ENCODE measurements at places on chromosomes 7 and 10. TPM values are rescaled to one million over a fixed set of nuclear protein-coding genes. Genes with fewer than 3 reads are reported as not detected.

Gene PTF1A
- not detected for total RNA-seq

- no peak for DNase-seq
- no peaks in the 10 kb centered on the region for H3K27me3 ChIP-seq
- H3K27ac ChIP-seq: no peak overlapping the region
- no peak overlapping the region for H3K4me3 ChIP-seq
These were observed 614.9 kb downstream of the KCNMA1 start for GRCh38 chr10:77022671-77023070.

DNA sequence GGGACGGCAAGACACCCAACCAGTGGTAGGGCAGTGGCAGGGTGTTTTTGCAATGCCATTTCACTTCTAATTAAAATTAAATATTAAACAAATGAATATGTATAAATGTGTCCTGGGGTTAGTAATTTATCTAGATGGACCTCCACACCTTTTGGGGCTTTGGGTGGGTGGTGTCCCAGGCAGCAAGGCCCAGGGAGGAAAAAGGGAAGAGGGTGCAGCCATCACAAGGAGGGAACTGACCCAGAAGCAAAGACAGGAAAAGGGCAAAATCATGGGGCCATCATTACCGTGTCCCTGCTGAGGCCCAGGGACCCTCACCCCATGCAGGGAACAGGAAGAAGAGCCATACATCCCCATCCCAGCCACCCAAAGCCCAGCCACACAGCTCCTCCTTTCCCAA lies 204.6 kb downstream of the GRID1 start:
- no peak overlapping the region for H3K27ac ChIP-seq
- H3K36me3 ChIP-seq: no peaks in the 10 kb centered on the region
- no peaks in the 10 kb centered on the region for H3K27me3 ChIP-seq
- no peaks in the 10 kb centered on the region for H3K4me1 ChIP-seq
- DNase-seq: no peak

- H3K4me1 ChIP-seq: no peaks in the 10 kb centered on the region
- H3K4me3 ChIP-seq: no peak overlapping the region
- H3K27me3 ChIP-seq: no peaks in the 10 kb centered on the region
- no peak overlapping the region for H3K27ac ChIP-seq
- peaks cover 5% of the 10 kb centered on the region for H3K36me3 ChIP-seq
These were observed 6.6 kb upstream of the BHLHA15 start for GRCh38 chr7:98204670-98205069.

DNA sequence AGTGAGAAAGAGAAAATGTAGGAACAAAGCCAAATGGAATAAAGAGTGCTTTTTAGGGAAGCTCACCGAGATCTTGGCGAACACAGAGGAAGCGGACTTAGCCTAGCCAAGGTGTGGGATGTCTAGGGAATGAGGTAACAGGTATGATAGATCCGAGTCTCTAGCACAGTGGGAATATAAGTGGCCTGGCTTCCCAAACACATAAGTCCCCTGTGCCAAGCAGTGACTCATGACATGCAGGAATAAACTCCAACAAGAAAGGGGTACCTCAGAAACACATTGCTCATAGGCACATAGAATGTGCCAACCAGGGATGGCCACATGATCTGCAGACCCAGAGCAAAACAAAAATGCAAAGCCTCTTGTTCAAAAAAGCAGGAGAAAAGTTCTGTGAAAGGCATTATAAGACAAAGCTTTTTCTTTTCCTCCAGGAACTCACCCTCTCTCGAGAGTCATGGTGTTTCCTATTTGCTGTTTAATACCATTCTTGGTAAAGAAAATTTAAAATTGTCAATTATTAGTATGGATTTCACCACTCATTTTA lies 542.5 kb downstream of the GATA3 start:
- no peaks in the 10 kb centered on the region for H3K4me1 ChIP-seq
- no peak overlapping the region for H3K4me3 ChIP-seq
- H3K36me3 ChIP-seq: no peaks in the 10 kb centered on the region
- H3K27me3 ChIP-seq: no peaks in the 10 kb centered on the region
- no peak overlapping the region for H3K27ac ChIP-seq
- no peak for DNase-seq

DNA sequence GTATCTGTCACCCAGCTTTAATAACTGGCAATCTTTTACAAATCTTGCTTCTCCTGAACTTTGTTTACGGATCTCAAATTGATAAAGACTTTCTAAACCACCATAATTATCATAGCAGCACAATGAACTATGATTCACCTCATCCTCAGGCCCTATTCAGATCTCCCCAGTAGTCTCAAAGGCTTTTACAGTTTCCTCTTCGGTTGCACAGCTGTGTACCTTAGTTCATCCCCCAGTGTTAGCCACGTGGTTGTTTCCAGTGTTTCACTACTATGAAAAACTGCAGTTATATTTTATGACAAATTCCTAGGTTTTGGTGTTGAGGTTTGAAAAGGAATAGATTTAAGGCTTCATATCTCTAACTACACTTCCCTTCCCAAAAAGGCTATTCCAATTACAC lies 24.9 kb downstream of the PAXIP1 start:
- no peak overlapping the region for H3K4me3 ChIP-seq
- peaks cover 23% of the 10 kb centered on the region for H3K36me3 ChIP-seq
- no peak overlapping the region for H3K27ac ChIP-seq
- no peaks in the 10 kb centered on the region for H3K27me3 ChIP-seq
- DNase-seq: no peak

- peaks cover 38% of the 10 kb centered on the region for H3K4me1 ChIP-seq
- peaks cover 1% of the 10 kb centered on the region for H3K27me3 ChIP-seq
- no peak overlapping the region for H3K4me3 ChIP-seq
- H3K27ac ChIP-seq: no peak overlapping the region
- 0 out of 2 replicates have a peak, but pooled peaks cover 4% of the 10 kb centered on the region for H3K36me3 ChIP-seq
These were observed 95.5 kb downstream of the DIP2C start for GRCh38 chr10:593901-594457.

Gene IFIT1
- total RNA-seq: 35.7 TPM

DNA sequence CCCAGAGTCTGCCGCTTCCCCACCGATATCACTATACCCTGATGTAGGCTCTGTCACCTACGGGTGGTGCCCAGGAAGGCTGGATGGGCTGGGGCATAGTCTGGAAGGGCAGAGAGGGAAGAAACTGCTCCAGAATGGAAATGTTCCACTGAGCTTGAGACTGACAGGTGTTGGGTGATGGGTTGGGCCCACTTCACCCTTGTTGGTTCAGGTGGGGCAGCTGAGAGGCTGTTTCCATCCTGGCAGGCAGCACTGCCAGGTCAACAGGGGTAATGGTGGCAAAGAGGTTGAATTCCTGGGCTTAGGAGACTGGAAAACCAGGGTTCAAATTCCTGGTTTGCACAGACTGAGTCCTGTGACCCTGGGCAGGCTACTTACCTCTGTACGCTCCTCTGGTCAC lies 28.5 kb upstream of the FRAT2 start:
- no peak overlapping the region for H3K27ac ChIP-seq
- DNase-seq: no peak
- H3K36me3 ChIP-seq: peaks cover 23% of the 10 kb centered on the region
- H3K4me3 ChIP-seq: no peak overlapping the region
- H3K27me3 ChIP-seq: no peaks in the 10 kb centered on the region

Gene CASTOR2
- 22.7 TPM for total RNA-seq

GRCh38 chr7:91263384-91264045 lies 718 bp upstream of the FZD1 start:
- peak overlapping the region; percentile 91 for H3K27ac ChIP-seq
- H3K36me3 ChIP-seq: peaks cover 16% of the 10 kb centered on the region

Gene NEUROG3
- total RNA-seq: not detected

- no peak for DNase-seq
- no peak overlapping the region for H3K4me3 ChIP-seq
- no peaks in the 10 kb centered on the region for H3K4me1 ChIP-seq
- no peak overlapping the region for H3K27ac ChIP-seq
These were observed 437.2 kb upstream of the MKI67 start for GRCh38 chr10:128563387-128563786.

- H3K27ac ChIP-seq: no peak overlapping the region
- no peak overlapping the region for H3K4me3 ChIP-seq
- DNase-seq: no peak
- no peaks in the 10 kb centered on the region for H3K27me3 ChIP-seq
These were observed 1139.3 kb upstream of the CELF2 start for GRCh38 chr10:9878383-9878782.

GRCh38 chr10:6089334-6090219 lies 743 bp downstream of the RBM17 start:
- H3K27ac ChIP-seq: peak overlapping the region; percentile 44
- peaks cover 2% of the 10 kb centered on the region for H3K27me3 ChIP-seq
- no peaks in the 10 kb centered on the region for H3K36me3 ChIP-seq
- peak; percentile 19 for DNase-seq

- no peak for DNase-seq
- H3K27ac ChIP-seq: no peak overlapping the region
- no peak overlapping the region for H3K4me3 ChIP-seq
- H3K27me3 ChIP-seq: peaks cover 12% of the 10 kb centered on the region
- no peaks in the 10 kb centered on the region for H3K36me3 ChIP-seq
These were observed 10.2 kb downstream of the MLXIPL start for GRCh38 chr7:73613954-73614735.

Gene PRTFDC1
- 17.2 TPM for total RNA-seq

DNA sequence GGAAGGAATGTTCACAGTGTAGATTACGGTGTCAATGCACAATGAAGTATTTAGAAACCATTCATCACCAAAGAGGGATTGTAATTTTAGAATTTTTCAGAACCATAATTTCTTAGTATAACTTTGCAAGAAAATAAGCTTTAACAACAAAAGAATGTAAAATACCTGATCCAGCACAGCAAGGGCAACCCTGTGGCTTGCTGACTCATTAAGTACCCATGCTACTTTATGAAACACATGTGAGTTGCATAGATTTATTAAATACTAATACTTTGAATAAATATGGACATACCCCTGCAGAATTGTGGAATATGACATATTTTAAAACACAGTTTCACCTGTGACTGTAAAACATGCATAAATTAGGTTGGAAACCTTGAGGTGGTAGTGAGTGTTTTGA lies 281.3 kb downstream of the ZNF248 start:
- no peaks in the 10 kb centered on the region for H3K36me3 ChIP-seq
- no peaks in the 10 kb centered on the region for H3K27me3 ChIP-seq
- H3K4me1 ChIP-seq: no peaks in the 10 kb centered on the region
- H3K27ac ChIP-seq: no peak overlapping the region
- no peak overlapping the region for H3K4me3 ChIP-seq

- H3K4me3 ChIP-seq: no peak overlapping the region
- H3K27ac ChIP-seq: no peak overlapping the region
- DNase-seq: no peak
- H3K4me1 ChIP-seq: peaks cover 67% of the 10 kb centered on the region
These were observed 23.4 kb upstream of the GSAP start for GRCh38 chr7:77439572-77439971.

GRCh38 chr10:80078448-80079311 lies at the start of gene TMEM254:
Gene TMEM254 (plus strand): TSS chr10:80078665. CDS start chr10:80078700, 35 bp downstream.
- H3K27ac ChIP-seq: peak within 1 kb of the TSS; percentile 97
- H3K4me1 ChIP-seq: peaks cover 36% of the 10 kb centered on the region
- peak within 1 kb of the TSS; percentile 97 for H3K4me3 ChIP-seq
- peaks cover 1% of the 10 kb centered on the region for H3K27me3 ChIP-seq
- DNase-seq: peak; percentile 73

DNA sequence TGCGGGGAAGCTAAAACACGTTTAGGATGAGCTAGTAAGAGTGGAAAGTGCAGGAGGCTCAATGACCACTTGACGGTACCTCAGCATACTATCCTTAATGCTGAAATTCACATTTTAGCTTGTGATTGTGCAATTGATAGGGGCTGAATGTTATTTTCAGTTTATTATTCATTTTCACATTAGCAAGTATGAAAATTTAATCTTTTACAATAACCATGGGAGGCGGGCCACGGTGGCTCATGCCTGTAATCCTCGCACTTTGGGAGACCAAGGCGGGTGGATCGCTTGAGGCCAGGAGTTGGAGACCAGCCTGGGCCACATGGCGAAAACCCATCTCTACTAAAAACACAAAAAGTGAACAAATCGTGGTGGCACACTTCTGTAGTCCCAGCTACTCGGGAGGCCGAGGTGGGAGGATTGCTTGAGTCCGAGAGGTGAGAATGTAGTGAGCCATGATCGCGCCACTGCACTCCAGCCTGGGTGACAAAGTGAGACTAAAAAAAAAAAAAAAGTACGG lies 22.0 kb upstream of the ANLN start:
- peak overlapping the region; percentile 94 for H3K4me3 ChIP-seq
- no peak overlapping the region for H3K27ac ChIP-seq
- no peaks in the 10 kb centered on the region for H3K36me3 ChIP-seq
- DNase-seq: no peak
- H3K4me1 ChIP-seq: peaks cover 22% of the 10 kb centered on the region
- peaks cover 6% of the 10 kb centered on the region for H3K27me3 ChIP-seq

Gene MMD2
- total RNA-seq: not detected

DNA sequence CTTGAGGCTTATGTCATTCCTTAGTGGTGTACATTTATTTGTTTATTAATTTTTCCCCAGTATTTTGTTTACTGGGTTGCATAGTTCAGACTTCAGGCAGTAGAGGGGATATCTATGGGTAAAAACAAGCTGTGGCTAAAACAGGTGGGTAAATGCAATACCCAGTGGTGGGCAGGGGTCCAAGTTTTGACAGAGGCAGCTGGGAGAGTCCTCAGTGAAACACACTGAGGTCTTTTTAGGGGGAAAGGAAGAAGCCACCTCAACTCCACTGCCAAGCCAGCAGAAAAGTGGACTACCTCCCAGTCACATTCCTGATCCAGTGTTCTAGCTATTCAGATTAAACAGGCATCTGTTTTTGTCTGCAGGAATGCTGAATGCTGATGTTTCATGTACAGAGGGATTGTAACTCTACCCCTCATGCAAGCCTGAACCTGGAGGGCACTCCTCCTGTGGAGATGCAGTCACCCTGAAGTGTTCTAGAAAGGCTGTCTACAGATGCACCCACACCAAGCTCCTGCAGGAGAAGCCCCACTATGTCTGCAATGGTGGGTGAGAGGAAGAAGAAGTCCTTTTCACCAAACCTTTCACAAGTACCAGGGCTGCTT lies 757.8 kb downstream of the INHBA start:
- no peak for DNase-seq
- H3K27me3 ChIP-seq: no peaks in the 10 kb centered on the region
- H3K27ac ChIP-seq: no peak overlapping the region
- no peak overlapping the region for H3K4me3 ChIP-seq
- peaks cover 6% of the 10 kb centered on the region for H3K4me1 ChIP-seq
- peaks cover 23% of the 10 kb centered on the region for H3K36me3 ChIP-seq

Gene CALML5
- total RNA-seq: not detected

- H3K36me3 ChIP-seq: no peaks in the 10 kb centered on the region
- H3K27ac ChIP-seq: no peak overlapping the region
- no peaks in the 10 kb centered on the region for H3K4me1 ChIP-seq
These were observed 288.0 kb downstream of the ARL4A start for GRCh38 chr7:12975412-12975811.

Gene PSD
- 0.37 TPM for total RNA-seq

Gene NUTM2A
- not detected for total RNA-seq

DNA sequence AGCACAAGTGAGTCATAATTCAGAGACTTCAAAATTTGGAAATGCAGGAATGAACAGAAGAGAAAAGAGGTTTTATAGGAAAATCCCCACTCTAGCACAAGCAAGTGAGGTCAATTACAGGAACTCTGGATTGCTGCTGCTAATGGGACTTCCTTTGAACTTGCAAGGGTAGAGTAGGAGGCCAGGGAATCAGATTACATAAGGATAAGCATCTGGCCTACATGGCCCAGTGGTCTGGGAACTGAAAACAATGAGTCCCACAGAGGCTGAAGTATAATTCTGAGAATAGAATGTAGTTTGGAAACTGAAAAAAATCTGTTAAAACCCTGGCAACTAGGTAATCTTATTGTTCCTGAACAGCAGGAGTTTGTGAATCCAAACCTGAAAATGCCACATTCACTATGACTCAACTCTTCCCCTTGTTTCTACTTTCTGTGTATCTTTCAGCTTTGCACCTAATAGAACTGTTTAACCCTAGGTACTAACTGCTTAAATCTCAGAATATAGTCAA lies 66.5 kb downstream of the CTNNA3 start:
- H3K4me3 ChIP-seq: no peak overlapping the region
- no peak for DNase-seq
- no peaks in the 10 kb centered on the region for H3K27me3 ChIP-seq
- no peaks in the 10 kb centered on the region for H3K4me1 ChIP-seq
- no peak overlapping the region for H3K27ac ChIP-seq
